ENCODE measurements at places on chromosomes 3 and 15. TPM values are rescaled to one million over a fixed set of nuclear protein-coding genes. Genes with fewer than 3 reads are reported as not detected.

Gene A4GNT
- total RNA-seq, result not detected

Gene CSK
- 39.9 TPM for total RNA-seq

DNA sequence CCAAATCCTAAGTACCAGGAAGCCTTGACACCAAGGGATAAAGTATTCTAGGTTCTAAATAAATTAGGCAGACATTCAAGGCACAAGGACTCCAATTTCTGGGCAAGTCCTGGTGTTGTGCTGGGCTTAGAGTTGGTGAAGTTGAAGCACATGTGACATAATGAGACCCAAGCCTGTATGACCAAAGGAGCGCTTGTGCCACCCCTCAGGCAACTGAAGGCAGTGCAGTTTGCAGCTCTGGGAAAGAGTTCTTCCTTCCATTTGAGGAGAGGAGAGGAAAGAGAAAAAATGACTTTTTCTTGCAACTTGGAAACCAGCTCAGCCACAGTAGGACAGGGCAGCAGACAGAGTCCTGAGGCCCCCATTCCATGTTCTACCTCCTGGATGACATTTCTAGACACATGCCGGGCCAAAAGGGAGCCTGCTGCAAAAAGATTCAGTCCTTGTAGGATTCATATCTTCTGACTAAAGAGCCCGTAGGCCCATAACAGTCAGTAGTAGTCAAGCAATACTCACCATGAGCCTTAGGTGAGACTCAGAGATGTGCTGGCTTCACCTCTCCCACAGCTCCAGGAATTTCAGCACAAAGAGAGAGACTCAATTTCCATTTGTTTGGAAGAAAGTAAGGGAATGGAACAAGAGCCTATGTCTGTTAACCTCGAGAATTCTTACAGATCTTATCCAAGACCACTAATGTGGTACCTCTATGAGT lies 588.8 kb upstream of the BCHE start:
- H3K27ac ChIP-seq, result no peak overlapping the region
- no peaks in the 10 kb centered on the region for H3K4me1 ChIP-seq
- H3K36me3 ChIP-seq, result no peaks in the 10 kb centered on the region
- DNase-seq, result no peak
- no peak overlapping the region for H3K4me3 ChIP-seq
- H3K27me3 ChIP-seq, result peaks cover 15% of the 10 kb centered on the region

Gene IQCH
- 1.00 TPM for total RNA-seq

- peaks cover 26% of the 10 kb centered on the region for H3K4me1 ChIP-seq
- no peak for DNase-seq
- H3K27ac ChIP-seq, result no peak overlapping the region
- H3K36me3 ChIP-seq, result no peaks in the 10 kb centered on the region
- no peaks in the 10 kb centered on the region for H3K27me3 ChIP-seq
- H3K4me3 ChIP-seq, result no peak overlapping the region
Observed at GRCh38 chr3:29751647-29752314, 470.9 kb downstream of the RBMS3 start.

Gene PRSS50
- not detected for total RNA-seq
